T47D (cell line): ENCODE measurements at places on chromosomes 12 and 14.

DNA sequence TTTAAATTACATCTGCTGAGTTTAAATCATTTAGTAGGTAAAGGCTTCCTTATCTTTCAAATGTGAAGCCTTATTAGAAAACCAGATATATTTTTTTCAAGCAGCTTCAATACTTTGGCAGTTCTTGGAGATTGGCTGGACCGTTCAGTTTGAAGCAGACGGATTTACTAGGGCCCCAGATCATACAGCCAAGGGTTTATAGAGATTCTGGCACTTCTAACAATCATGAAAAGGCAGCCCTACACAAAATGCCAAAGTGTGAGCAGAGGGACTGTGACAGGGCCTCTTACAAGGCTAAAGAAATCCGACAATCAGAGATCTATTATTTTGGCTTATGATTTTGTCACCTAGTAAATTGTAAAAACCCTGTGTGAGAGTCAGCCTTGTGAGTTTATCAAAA, 162.8 kb upstream of the SLC38A2 start:
- no peak for DNase-seq

- no peak for DNase-seq
Observed at GRCh38 chr14:59032826-59033225, 155.6 kb upstream of the DAAM1 start.

DNA sequence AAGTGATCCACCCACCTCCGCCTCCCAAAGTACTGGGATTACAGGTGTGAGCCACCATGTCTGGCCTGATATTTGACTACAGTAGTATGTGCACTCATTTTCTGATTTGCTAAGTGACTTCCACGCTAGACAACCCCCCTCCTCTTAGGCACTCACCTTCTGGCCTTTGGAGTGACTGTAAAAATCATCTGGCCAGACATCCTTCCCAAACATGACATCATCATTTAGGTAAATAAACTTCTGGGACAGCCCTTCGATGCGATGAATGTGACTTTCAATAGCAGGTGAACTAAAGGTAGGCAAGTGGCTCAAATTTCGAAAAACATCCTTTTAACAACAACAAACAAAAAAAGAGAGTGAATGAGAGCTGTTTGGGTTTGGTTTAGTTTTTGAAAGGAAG, 30.6 kb upstream of the SYCP3 start:
- DNase-seq = no peak

GRCh38 chr12:116881325-116881876, at the start of gene HRK:
HRK (minus strand) TSS chr12:116881441; CDS start chr12:116881307, 134 bp downstream.
- DNase-seq = peak; percentile 49

DNA sequence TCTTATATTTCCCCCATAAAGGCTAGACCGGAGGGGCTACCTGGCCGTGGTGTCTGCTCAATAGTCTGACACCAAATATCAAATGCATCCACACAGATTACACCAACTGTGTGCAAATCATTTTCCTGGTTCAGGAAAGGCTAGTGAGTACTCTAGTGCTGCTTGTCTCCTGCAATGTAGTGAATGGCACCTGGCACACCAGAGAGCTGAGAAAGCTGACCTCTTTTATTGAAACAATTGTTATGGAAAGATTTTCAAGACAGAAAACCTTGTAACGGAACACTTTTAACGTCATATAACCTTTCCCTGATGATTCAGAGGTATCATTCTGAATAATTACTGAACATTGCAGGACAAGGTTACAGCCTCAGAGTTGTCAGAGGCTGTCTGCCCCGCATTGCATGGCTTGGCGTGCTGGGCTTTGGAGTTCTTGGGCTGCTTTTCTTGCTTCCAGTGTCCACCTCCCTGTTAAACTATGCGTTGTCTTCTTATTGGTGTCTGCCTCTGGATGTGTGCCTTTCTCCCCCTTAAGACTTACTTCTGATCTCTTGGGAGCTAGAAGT, 40.7 kb upstream of the HDAC7 start:
- DNase-seq = no peak

DNA sequence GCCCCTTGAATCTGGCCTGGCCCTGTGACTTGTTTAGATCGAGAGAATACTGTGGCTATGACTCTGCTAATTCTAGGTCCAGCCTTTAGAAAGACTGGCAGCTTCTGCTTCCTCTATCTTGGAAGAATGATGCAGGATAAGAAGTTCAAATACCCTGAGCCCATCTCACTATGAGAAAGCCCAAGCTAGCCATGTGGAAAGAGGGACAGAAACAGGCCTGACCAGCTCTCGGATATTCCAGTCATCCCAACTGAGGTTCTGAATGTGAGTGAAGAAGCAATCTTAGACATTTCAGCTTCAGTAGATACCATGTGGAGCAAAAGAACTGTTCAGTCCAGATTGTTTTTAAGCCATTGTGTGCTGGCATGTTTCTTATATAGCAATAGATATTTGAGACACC, 17.3 kb upstream of the KRR1 start:
- no peak for DNase-seq

- DNase-seq = peak; percentile 75
Observed at GRCh38 chr12:118377884-118378470, 1.6 kb downstream of the SUDS3 start.

- DNase-seq = no peak
Observed at GRCh38 chr12:67804168-67804567, 155.6 kb downstream of the DYRK2 start.

DNA sequence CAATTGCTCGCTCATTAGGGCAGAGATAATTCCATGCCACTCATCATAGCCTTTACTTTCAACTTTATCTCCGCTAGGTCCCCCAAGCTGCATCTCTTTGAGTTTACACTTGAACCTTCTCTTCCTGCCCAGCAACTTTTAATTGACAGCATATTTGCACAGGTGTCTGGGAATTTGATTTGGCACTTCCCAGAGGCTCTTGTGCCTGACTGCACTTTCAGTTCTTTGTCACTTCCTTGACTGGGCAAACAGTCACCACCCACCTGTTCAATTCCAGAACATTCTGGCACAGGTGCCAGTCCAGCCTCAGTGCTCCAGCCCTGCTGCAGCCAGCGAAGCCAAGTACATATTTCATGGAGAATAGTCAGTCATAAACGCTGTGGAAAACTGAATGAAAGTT, 110.1 kb upstream of the LRIG3 start:
- peak; percentile 98 for DNase-seq

DNA sequence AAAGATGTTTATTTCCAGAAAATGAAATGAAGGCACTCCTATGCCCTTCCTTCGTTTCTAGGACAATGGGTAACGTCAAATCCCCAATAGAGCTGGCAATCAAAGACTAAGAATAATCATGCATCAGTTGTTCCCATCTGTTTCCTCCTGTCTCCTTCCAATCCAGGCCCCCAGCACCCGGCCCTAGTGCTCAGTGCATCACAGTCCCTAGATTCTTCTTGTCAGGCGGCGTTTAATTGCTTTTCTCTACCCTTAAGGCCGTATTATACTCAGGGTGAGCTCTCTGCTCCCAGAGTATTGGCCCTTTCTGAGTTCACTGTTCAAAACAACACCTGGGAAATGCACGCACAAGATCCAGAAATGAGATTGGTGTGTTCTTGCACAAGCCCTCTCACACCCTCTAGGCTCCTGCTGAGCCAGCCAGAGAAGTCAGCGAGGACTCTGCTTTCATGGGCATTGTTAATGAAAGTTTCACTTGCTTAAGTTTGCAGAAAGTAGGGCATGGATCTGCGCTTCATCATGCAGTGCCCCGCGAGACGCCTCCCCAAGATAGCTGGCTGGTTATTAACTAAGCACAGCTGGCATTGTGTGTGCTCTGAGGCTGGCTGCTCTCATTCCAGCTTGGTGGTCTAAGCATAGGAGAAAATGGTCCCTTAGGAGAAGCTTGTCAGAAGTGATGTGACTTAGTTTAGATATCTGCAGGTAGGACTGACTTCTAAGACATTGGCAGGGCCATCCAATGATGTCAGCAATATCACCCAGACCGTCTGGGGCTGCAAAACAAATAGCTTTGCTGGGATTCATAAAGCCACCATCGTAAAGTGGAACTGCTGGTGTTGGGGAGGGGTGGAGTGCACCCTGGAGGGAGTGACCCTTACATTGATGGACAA, 28.7 kb downstream of the CRACR2A start:
- DNase-seq = no peak

DNA sequence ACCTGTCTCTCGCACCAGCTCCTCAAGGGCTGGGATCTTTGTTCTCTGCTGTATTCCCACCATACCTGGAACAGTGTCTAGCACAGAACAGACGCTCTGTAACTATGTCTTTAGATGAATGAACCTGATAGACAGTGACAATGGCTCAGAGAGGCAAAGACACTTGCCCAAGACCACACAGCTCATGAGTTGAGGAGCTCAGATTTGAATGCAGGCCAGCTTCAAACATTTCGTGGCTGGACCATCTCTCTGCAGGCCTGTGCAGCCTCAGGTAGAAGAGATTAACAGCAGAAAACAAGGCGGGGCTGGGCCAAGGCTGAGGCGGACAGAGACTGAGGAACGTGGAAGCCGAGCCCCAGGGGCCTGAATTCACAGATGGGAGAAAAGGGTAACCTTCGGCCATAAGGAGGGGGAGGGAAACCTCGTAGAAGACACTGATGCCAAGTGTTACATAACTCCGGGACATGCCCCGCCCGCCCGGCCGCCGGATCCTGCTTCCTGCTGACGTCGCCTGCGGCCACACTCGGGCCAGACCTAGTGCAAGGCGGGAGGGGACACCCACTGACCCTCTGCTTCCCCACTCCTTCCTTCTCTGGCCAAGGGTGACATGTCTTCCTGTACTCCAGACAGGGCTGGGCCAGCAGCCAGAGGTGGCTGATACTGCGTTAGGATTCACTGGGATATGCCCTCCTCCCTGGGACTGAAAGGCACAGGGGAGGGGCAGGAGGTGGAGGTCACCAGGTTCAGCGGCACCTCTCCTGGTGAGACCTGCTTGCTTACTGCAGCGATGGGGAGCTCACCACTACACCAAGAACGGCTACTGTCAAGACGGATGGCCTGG, 86.8 kb downstream of the RFLNA start:
- DNase-seq = peak; percentile 65

DNA sequence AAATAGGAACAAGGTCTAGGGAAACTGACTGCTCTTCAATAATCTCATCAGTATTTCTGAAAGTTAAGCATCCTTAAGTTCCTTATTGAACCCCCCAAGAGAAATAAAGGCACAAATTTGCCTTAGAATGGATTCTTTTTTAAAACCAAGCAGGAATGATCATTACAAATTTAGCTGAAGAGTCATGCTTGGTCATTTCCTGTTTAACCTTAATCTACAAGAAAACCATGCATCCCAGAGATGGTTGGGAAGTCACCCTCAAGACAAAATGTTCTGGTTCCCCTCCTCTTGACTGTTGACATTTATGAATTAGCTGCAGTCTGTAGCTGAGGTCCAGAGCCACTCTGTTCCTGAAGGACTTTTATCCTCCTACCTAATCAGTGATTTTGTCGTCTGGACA, 291.8 kb upstream of the G2E3 start:
- DNase-seq = no peak

DNA sequence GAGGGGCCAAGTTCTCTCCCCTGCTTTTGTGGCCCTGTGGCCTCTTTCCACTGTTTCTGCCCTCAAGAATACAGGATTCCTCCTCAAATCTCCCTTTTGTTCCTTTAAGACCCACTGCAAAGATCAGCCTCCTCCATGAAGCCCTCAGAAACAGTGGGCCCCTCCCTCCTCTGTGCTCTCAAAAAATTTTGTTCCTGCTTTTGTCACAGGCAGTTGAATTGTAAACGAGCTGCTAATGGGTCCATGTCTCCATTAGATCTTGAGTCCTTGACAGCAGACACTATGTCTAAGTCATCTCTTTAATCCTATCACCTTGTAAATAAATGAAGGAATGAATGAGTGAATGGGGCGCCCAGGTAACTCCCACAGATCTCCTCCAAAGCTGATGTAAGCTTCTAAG, 175.2 kb downstream of the ESRRB start:
- no peak for DNase-seq

DNA sequence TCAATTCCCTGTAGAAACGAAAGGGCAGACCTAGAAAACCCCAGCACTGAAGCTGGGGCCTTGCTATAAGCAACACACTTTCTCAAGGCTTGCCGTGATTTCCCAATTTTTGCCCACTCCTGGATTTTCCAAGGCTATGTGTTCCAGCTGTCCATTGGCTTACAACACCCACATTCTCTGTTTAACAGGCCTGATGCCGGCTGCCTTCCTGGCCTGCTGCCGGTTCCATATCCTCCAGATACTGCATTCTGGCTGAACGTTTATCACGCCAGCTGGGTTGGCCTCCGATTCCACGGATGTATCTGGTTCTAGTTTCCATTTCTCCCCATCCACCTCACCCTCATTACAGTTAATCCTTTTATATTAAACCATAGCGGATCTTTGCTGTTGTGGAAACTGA, 2.0 kb upstream of the PCNX1 start:
- no peak for DNase-seq

DNA sequence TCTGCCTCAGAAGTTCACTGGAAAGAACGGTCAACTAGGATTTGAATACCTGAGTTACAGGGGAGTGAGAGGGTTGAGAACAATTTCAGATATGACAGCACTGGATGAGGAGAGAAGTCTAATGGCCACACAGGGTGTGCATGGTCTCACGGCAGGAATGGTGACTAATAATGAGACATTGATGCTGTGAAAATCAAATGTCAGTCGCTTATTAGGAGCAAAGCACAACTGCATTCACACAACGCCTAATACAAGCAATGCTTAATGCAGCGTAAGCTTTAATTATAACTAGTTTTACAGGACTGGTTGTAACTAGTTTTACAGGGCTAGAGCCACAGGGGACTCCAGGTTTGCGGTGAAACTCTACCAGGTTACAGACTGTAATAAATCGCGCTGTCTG, 23.4 kb upstream of the PRIMA1 start:
- no peak for DNase-seq

GRCh38 chr14:95380350-95381042, 60.8 kb upstream of the CLMN start:
- no peak for DNase-seq

GRCh38 chr12:5200278-5201087, 156.8 kb downstream of the KCNA5 start:
- DNase-seq = no peak

DNA sequence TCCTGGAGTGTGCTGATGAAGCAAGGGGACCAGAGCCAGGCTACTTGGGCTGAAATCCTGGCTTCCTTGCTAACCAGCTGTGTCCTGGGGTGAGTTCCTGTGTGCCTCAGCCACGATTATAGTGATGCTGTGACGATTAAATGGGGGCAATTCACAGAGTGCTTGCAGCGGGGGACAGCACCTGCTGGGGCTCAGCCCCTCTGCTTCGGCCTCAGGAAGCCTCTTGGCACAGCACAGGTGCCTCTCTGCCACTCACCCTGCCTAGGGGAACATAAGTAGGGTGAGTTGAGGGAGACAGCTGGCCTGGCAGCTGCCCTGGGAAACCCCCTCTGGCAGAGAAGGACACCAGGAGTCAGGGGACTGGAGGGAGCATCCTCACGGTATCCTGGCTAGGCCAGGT, 9.4 kb downstream of the KRT80 start:
- DNase-seq = no peak

DNA sequence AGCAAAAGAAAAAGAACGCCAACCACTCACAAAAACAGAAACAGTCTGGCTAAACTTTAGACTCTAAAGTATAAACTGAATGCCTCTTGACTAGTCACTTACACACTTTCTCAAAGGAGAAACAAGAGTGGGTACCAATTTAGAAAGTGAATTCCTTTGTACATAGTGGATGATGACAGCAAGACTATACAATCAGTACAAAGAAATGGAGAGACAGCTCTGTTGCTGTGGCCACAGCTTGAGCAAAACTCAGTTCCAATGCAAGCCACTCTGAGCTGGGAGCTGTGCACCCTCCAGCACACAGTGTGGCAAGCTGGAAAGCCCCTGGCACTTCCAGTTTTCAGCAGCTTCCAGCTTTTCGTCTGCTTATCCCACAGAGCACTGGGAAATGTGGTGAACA, 21.7 kb downstream of the NT5DC3 start:
- no peak for DNase-seq
